ENCODE measurements at places on chromosomes 4 and X.

- DNase-seq, result no peak
Measured at GRCh38 chrX:24150898-24151297, 1.4 kb downstream of the ZFX start.

DNA sequence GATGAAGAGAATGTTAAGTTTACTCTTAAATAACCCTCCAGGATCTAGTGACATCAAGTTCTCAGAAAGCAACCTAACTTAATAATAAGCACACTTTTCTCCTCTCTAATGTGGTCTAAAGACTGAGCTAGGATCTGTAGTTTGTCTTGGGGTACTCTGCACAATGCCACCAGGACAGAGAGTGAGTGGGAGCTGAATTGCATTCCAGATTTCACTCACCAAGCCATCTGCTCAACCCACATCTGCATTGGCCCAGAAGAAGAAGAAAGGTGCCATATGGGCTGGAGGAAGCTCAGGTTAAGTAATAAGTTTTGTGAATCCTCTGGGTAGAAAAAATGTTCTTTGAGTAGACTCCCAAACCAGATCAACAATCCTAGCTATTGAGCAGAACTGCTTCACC, 384.6 kb downstream of the PPP3CA start:
- no peak for DNase-seq

- no peak for DNase-seq
Measured at GRCh38 chr4:74583089-74583700, 138.3 kb downstream of the AREG start.

- no peak for DNase-seq
Measured at GRCh38 chr4:90951037-90951436, 823.8 kb downstream of the CCSER1 start.

DNA sequence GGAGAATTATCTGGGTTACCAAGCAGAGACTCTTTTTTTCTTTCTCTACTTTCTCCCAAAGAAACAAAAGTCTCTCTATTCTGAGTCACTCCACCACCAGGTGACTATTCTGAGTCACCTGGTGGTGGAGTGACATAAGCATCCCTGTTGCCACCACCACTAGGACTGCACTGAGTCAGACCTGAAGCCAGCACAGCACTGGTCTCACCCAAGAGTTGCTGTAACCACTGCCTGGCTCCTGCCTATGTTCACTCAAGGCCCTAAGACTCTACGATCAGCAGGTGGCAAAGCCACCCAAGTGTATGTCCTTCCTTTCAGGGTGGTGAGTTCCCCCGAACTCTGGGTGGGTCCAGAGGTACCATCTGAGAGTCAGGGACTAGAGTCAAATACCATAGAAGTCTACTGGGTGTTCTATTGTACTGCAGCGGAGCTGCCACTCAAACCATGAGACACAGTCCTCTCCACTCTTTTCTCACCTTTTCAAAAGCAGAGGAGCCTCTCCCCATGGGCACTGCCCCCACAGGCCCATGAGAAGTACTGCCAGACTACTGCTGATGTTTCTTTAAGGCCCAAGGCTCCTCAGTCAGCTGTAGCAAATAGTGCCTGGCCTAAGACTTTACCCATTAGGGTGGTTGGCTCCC, 209.6 kb upstream of the IRS4 start:
- no peak for DNase-seq

GRCh38 chr4:55253948-55254593, 92.0 kb upstream of the SRD5A3 start:
- no peak for DNase-seq

GRCh38 chrX:138057883-138058282, 492.0 kb downstream of the ZIC3 start:
- no peak for DNase-seq

- DNase-seq, result no peak
Measured at GRCh38 chr4:99968330-99968729, 18.3 kb upstream of the H2AZ1 start.

GRCh38 chr4:2591189-2591588, 54.7 kb downstream of the FAM193A start:
- no peak for DNase-seq

DNA sequence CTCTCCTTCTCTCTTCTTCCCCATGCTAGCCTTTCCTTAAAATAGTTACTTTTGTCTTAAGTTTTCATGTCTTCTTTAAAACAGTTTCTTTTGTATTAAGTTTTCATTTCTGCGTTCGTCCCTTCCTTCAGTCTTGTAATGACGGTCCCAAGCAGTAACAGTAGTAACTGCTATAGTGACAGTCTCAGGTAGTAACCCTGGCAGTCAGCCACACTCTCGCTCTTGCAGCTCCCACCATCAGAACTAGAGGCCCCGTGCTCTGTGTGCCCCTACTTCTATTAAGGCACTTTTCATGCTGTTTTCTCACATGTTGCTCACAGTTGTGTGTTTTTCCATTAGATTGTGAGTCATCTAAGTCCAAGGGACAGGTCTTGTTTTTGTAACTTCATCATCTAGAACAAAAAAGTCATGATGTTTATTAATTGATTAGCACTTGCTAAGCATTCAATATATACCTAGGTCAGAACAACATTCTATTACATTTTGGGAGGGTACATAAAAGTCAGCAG, 49.3 kb downstream of the C4orf33 start:
- no peak for DNase-seq

GRCh38 chr4:28948501-28948900, 1771.7 kb upstream of the PCDH7 start:
- no peak for DNase-seq

DNA sequence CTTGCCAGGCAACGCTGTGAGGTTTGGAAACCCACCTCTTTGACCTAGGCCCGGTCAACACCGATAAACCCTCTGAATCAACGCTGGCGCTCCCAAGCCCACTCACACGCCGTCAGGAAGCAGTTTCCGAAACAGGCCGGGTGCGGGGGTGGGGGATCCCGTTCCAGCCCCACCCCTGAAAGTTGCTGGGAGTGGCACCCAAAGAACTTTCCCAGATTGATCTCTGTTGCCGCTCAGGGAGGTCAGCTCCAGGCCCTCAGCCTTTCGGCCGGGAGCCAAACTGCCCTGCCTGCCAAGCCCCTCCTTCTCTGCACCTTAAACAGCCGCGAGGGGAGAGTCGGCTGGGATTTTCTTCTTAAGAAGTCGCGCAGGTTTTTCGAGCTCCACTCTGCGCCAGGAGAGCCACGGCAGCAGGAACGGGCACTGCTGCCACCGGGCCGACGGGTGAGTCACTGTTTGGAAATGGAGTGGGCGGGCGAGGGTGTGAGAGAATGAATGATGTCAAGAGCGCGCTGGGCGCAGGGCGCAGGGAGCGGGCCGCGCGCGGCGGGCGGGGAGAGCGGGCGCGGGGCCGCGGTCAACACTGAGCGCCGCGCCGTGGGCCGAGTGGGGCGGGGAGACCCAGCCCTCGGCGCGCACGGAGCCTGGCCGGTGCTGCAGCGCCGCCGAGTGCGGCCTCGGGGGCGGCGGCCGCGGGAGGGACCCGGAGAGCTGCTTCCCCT, at the start of gene SGMS2:
TSS of gene SGMS2 (plus strand) at position 583 of the 722 bp plus-strand sequence. CDS start 70,622 bp downstream, outside the sequence.
- DNase-seq, result peak; percentile 80

DNA sequence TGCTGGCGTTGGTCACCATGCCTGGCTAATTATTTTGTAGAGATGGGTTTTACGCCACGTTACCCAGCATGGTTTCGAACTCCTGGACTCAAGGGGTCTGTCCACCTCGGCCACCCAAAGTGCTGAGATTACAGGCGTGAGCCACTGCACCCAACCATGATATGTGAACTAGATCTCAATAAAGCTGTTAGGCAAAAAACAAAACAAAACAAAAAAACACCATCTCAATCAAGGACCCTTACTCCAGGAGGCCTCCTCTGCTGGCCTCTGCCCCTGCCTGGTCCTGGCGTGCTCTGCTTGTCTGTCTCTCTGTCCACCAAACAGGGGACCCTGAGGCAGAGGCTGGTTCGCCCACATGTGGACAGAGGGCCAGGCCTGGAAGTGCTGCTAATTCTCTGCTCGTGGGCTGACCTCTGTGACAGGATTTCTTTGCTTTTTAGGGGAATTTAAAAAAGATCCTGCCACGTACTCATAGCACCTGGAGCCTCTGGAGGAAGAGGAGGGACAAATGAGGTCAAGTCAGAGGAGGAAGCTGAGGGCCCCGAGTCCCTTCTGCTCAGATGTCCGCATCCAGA, 32.7 kb upstream of the WFS1 start:
- no peak for DNase-seq

GRCh38 chrX:71393919-71394318, 27.8 kb downstream of the TAF1 start:
- DNase-seq, result no peak

DNA sequence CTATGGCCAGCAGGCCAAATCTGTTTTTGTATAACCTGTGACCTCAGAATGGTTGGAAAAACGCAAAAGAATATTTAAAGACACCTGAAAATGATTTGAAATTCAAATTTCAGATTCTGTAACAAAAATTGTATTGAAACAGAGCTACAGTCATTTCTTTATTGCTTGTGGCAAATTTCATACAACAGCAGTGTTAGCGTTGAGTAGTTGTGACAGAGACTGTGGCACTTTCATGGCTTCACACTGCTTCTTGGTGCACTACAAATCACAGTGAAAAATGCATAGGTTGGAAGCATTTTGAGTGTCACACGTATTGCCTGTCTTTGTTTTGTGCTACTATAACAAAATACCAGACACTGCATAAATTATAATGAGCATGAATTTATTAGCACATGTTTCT, 12.2 kb upstream of the PARM1 start:
- no peak for DNase-seq

DNA sequence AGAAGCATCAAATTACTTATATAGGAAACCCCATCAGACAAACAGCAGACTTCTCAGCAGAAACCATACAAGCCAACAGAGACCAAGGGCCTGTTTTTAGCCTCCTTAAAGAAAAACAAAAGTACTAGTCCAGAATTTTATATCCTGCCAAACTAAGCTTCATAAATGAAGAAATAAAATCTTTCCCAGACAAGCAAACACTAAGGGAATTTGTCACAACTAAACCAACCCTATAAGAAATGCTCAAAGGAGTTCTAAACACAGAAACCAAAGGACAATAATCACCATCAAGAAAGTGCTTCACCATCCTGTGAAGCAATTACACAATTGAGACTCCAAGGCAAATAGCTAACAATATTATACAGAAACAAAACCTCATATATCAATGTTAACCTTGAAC, 238.6 kb downstream of the NKX6-1 start:
- no peak for DNase-seq

DNA sequence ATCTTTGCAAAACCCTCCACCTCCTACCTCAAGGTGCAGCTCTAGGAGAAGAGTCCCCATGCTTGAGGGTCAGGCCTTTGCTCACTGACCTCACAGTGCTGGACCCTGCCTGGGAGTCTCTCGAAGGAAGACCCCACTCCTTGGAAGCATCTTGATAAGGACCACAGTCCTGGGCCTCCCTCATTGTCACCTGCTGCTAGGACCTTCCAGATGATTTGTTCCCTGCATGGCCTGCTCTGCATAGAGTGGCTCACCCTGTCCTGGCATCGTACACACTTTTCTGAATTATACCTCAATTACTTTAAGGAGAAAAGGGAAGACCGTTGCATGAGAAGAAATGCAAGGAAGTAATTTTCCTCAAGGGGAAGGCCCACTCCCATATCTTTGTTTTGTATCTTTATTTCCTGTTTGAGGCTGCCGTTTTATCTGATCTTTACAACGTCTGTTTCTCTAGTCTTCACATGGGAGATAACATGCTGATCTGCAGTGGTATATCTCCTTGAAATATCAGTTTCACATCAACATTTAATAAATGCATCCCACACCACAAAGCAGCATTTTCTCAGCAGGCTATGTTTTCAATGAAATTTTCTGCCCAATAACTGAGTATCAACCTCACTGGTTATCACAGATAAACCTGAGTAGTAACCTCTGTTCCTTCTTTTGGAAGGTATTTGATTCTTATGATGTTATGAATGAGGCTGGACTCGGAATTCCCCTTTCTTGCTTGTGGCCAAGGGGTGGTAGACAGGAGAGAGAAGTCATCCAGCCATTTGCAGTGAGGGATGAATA, 15.0 kb upstream of the AKAP17A start:
- no peak for DNase-seq

DNA sequence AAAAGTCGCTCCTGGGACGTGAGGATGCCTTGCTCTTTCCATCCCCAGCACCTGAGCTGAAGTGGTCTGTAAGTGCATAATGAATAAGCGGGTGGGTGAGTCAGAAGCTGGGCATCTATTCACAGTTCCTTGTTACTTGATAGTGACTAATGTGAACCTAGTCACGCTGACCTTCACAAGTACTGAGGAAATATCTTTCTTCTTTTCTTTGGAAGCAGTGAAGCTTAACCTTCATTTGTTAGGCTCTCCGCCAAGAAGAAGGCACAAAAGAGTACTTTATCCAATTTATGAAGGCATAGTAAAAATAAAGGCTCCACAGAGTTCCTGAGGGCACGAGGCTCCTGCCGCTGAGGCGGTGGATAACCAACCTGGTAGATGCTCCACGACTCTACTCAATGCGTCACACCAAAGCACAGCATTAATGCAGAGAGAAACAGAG, 475.7 kb upstream of the SLIT2 start:
- no peak for DNase-seq

Data from heart right ventricle (tissue), 16 donors.